AG20443 (cell line): ENCODE measurements at places on chromosomes 1 and 21.
A peak's percentile ranks its signal among the peaks of the same experiment; 100 is the strongest.

DNA sequence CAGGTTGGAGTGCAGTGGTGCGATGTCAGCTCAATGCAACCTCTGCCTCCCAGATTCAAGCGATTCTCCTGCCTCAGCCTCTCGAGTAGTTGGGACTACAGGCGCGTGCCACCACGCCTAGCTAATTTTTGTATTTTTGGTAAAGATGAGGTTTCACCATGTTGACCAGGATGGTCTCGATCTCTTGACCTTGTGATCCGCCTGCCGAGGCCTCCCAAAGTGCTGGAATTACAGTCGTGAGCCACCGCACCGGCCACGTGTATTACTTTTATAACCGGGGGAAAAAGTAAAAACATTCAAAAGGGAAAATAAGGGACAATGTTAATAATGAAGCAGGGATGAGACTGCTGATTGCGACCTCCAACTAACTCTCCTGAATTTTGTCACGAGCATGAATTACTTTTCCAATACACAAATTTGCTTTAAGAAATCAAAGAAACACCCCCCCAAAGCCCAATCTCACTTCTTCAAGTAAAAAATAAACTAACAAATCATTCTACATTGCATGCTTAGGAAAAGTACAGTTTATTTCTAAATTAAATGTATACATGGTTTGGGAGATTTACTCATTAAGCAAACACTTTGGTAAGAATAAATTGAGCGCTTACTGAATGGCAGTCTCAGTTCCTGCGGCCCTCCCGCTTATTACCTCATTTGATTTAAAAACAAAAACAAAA lies 521 bp upstream of the ZBED6 start:
- DNase-seq: no peak

DNA sequence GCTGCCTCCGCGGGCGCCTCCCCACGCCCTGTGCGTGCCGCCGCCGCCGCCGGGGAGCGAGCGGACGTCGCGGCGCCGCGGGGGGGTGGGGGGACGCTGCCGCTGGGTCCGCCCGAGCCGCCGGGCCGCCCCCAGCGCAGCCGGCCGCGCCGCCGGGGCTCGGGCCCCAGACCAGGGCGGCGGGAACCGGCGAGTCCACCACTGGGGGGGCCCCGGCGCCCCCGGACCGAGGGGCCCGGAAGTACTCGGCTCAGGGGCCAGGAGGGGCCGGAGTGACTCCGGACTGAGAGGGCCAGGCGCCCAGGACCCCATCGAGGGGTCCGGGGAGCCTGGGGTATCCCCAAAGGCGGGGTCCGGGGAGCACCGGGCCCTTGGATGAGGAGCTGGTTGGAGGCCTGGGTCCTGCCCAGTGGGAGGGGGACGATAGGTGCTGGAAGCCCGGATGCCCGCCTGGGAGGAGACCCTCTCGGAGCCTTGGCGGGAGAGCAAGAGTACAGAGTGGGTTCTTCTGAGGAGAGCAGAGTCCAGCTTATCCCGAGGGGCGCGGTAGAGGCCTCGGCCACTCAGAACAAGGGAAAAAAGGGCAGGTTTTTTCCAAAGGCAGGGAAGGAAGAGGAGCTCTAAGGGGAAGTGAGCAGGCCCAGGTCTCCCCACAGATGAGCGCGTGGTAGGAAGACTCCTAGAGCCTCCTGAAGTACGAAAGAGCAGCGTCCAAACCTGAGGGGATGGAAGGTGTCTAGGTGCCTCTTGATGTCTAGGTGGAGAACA lies 556 bp downstream of the GMEB1 start:
- DNase-seq: peak; percentile 97

- DNase-seq: peak; percentile 49
These were observed 125.2 kb downstream of the SYF2 start for GRCh38 chr1:25106976-25107642.

DNA sequence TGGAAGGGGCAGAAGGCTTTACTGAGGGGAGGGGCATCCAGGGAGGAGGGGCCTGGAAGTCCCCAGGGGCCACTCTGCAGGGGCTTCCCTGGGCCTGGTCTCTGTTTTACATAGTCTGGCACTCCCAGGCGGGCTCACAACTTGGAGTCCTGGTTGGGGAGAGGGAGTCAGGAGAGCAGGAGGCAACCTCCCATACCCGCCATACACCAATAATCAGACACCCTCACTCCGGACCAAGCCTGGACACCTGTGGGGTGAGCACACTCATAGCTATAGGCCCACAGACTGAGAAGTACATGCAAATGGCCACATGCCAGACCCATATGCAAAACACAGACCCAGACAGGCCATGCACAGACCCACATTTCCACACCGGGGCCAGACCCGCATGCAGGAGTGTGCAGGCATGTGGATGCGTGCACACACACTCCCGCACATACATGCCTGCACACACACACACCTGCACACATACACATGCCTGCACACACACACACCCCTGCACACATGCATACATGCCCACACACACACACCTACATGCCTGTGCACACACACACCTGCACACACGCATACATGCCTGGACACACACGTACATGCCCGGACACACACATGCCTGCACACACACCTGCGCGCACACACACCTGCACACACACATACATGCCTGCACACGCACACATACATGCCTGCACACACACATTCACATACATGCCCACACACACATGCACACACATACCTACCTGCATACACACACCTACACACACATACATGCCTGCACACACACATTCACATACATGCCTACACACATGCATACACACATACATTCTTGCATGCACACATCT lies 89.5 kb upstream of the RUNX3 start:
- DNase-seq: no peak

DNA sequence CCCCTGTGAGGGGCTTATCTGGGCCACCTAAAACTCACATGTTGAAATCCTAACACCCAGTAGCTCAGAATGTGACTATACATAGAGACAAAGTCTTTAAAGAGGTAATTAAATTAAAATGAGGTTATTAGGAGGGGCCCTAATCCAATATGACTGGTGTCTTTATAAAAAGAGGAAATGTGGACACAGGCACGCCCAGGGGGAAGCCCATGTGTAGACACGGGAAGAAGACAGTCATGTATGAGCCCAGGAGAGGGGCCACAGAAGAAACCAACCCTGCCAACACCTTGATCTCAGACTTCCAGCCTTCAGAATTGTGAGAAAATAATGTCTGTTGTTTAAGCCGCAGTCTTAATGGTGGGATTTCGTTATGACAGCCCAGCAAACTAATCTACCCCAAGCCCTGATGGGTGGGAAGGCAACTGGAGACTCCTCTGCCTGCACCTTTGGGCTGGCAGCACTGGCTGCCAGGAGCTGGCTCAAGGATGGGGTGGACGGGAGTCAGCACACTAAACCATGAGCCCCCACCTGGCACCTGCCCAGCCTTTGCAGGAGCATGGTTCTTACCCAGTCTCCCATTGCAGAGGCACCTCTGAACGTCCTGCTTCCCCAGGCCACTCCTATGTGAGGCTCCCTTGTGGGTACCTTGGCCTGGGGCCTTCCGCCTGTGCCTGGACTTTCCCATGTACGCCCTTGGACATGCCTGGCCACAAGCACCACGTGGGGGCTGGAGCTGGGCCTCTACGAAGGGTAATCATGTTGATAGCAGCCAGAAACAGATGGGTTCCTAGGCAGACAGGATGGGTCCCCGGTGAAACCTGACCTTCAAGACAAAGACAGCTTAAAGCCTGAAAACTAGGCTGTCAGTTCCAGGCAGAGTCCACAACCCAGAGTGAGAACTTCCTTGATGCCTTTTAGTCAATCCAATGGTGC lies 57.1 kb upstream of the DMRTB1 start:
- no peak for DNase-seq

GRCh38 chr1:165383599-165384405 lies 27.3 kb upstream of the LMX1A start:
- peak; percentile 16 for DNase-seq

DNA sequence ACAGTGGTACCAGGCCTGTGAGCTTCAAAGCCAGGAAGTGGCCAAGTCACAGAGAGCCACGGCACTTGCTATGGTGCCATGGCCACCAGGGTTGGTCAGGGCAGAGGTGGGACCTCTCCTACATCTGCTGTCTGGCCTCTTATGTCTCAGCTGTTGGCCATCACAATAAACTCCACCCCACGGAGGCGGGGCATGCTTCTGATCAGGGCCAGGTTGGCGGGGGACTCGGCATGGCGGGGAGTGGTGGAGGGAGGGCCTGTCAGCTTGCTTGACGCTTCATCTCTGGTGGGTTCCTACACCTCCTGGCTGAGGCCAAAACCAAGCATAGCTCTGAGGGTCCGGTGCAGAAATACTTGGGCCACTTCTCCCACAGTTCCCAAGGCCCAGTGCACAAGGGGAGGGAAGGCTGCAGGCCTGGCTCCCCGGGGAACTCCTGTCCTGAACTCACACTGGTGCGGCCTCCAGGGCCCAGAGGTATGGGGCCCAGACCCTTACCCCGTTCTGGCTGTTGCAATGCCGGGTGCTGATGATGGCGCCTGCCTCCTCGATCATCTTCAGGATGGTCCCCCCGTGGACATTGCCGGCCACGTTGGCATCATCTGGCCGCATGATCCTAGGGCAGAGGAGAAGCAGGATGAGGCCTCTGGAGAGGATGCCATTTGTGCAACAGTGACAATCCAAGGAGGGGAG lies 44.2 kb downstream of the ACOT7 start:
- DNase-seq: no peak

- DNase-seq: peak; percentile 53
These were observed 359.8 kb downstream of the LTN1 start for GRCh38 chr21:28632755-28633408.

- peak; percentile 92 for DNase-seq
These were observed 121.2 kb downstream of the EPHB2 start for GRCh38 chr1:22831729-22832413.

DNA sequence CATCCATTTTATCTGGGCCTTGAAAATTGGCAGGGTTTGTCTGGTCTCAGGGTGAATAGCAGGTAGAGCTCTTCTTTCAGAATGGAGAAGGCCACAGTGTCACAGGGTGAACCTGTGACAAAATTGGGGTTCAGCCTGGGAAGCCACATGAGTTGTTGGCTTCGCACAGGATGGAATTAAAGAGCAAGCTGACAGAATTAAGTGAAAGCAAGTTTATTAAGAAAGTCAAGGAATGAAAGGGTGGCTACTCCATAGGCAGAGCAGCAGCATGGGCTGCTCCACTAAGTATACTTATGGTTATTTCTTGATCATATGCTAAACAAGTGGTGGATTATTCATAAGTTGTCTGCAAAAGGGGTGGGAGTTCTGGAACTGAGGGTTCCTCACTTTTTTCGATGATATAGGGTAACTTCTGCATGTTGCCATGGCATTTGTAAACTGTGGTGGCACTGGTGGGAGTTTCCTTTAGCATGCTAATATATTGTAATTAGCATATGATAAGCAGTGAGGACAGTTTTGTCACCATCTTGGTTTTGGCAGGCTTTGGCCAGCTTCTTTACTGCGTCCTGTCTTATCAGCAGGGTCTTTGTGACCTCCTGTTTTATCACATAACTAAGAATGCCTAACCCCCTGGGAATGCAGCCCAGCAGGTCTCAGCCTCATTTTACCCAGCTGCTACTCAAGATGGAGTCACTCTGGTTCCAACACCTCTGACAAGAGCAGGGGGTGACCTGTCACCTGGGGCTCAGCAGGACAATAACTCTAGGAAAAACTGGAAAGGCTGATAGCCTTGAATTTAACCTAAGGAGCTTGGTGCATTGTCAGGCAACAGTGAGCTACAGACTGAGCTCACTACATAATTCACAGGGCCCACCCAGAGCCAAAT lies 5.1 kb downstream of the IFNAR2 start:
- no peak for DNase-seq

DNA sequence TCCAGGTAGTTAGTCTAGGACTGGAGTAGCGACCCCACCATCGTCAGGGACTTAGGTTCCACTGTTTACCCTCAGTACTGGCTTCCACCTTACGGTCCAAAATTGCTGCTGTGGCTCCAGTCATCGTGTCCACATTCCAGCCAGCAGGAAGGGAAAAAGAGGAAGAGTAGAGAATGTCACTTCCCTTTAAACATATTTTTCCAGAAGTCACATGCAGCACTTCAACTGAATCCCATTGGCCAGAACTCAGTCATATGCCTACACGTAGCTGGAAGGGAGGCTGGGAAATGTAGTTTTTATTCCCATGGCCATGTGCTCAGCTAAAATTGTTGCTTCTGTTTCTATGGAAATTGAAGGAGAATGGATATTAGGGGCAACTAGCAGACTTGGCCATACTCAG lies 84.1 kb upstream of the SELENON start:
- no peak for DNase-seq
